ENCODE measurements at places on chromosomes 6 and 20.

DNA sequence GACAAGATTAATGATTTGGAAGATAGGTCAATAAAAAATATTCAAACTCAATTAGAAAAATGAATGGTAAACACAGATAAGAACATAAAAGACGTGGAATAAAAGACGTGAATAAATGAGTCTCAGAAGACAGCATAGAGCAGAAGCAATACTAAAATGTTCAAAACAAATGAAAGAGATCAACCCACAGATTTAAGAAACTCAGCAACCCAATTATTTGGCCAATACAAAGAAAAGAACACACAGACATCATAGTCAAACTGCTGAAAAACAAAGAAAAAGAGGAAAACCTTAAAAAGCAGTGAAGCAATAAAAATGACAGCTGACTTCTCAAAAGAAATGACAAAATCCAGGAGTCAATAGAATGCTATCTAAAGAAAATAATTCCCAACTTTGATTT is 14.9 kb downstream of the TTI1 start:
- H3K27me3 ChIP-seq = no peaks in the 10 kb centered on the region
- H3K4me1 ChIP-seq = no peaks in the 10 kb centered on the region
- peaks cover 61% of the 10 kb centered on the region for H3K36me3 ChIP-seq
- no peak for DNase-seq
- no peak overlapping the region for H3K27ac ChIP-seq

DNA sequence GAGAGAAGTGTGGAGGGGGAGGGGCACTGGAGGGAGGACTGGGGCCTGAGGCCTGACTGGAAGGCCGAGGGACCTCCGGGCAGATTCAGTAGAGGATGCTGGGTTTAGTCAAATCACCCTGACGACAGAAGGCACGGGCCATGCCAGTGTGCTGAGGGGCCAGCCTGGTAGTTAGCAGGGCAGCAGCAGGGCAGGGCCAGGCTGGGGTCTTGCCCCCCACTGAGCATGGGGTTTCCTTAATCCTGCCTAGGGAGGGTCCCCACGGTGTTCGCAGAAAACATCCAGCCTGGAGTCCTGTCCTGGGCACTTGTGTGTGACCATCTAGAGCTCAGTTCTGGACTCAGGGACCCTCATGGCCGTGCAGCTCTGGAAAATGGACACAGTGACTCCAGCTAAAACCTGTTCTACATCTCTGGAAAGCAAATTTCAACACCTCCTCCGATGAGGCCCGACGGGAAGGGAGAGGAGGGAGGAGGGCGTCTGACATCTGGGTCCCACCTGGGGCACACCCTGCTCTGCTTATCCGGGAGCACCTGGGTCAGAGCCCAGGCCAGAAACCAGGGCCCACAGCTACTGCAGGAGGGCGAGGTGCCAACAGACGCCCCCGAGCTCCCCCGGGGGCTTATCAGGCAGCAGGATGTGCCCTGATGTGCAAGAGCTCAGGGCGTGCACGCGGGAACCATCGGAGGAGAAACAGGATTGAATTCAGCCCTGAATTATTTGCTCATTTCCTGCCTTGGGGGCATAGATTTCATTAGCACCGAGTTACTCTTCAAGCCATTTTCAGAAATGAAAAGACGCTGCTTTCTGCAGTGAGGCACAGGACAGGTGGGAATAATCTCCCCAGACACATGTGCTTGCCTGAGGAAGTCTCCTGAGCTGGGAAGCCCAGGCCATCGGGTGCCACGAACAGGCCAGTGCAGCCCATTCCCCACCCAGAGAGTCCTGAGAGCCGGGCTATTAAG is 78.0 kb upstream of the MPC1 start:
- no peak overlapping the region for H3K27ac ChIP-seq
- H3K27me3 ChIP-seq = no peaks in the 10 kb centered on the region
- H3K36me3 ChIP-seq = peaks cover 4% of the 10 kb centered on the region
- DNase-seq = no peak

DNA sequence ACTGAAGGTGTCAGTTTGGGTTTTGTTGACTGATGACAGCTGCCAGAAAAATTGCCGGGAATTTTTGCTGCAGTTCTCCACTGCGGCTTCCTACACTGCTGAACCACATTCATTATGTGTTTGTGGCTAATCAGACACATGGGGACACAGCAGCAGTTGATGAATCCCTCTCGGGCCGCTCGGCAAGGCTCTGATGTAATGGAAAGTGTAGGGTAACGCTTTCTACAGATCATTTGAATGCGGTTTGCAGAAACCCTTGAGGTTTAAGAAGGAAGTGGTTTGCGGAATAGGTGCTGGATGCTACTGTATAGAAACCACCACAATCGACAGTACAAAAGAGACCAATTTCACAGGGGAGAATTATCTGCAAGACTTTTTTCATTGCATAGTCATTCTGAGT is 138.7 kb upstream of the SASH1 start:
- H3K36me3 ChIP-seq = peaks cover 5% of the 10 kb centered on the region
- peaks cover 72% of the 10 kb centered on the region for H3K27me3 ChIP-seq
- H3K27ac ChIP-seq = peak overlapping the region; percentile 82
- peak overlapping the region; percentile 48 for H3K4me3 ChIP-seq

DNA sequence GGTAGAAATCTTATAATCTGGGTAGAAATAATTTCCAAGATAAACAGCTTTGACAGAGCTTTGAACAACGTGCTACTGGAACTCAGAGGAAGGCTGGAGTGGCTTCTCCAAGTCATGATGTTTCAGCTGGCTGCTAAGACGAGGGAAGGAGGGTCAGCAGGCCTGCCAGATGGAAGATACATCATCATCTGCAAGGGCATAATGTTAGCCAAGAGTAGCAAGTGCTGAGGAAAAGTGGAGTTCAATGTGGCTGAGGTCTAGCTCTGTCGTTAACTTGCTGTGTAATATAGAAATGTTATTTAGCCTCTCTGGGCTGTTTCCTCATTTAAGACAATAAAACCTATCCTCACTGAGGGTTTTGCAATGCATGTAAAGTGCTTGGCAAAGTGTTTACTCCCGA is 35.1 kb downstream of the RGS17 start:
- DNase-seq = no peak
- peaks cover 3% of the 10 kb centered on the region for H3K27me3 ChIP-seq
- H3K4me1 ChIP-seq = no peaks in the 10 kb centered on the region
- no peak overlapping the region for H3K27ac ChIP-seq
- H3K4me3 ChIP-seq = no peak overlapping the region

- no peak overlapping the region for H3K27ac ChIP-seq
- no peaks in the 10 kb centered on the region for H3K4me1 ChIP-seq
- H3K27me3 ChIP-seq = no peaks in the 10 kb centered on the region
- no peaks in the 10 kb centered on the region for H3K36me3 ChIP-seq
These were observed 12.8 kb downstream of the KIAA0408 start for GRCh38 chr6:127446356-127446755.

GRCh38 chr20:1375515-1375914 is 17.3 kb downstream of the FKBP1A start:
- H3K27ac ChIP-seq = peak overlapping the region; percentile 37
- H3K4me1 ChIP-seq = peaks cover 88% of the 10 kb centered on the region
- no peak for DNase-seq
- H3K27me3 ChIP-seq = no peaks in the 10 kb centered on the region
- H3K4me3 ChIP-seq = no peak overlapping the region

DNA sequence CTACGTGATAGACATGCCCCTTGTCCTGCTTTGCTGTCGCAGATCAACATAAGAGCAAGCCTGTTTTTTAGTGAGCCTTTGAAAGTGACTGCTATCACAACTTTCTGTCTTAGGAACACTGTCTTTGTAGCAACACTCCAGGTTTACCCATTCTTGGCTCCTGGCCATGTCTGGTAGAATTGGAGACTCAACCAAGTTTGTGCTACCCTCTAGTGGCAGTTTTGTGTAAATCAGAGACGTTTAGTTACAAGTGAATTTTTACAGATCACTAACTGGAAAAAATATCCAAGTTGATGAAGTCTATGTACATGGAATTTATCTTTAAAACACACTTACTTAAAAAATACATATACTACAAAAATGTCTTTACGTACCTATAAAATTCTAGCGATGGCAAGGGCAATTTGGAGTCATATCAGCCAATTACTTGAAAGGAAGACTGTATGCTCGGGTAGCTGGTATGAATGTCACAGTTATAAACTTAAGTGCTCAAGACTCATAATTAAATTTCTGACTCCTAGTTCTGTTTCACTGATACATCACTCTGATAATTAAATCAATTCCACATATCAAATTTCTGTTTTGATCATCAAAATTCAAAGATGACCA is 101.4 kb downstream of the ADGB start:
- no peak overlapping the region for H3K27ac ChIP-seq
- peak; percentile 37 for DNase-seq
- no peaks in the 10 kb centered on the region for H3K36me3 ChIP-seq

DNA sequence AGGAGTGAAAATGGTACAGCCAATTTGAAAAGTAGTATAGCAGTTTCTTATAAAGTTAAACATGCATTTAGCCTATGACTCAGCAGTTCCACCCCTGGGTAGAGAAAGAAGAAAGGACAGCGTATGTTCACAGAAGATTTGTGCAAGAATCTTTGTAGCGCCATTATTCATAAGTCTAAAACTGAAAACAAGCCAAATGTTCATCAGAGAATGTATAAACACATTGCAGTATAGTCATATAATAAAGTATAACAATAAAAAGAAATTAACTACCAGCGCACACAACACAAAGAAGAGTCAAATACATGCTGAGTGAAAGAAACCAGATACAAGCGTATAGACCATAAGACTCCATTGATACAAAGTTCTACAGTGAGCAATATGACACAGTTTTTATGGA is 294.0 kb downstream of the SAMD5 start:
- H3K4me3 ChIP-seq = no peak overlapping the region
- H3K4me1 ChIP-seq = no peaks in the 10 kb centered on the region
- no peak for DNase-seq
- H3K27me3 ChIP-seq = no peaks in the 10 kb centered on the region

- H3K4me3 ChIP-seq = no peak overlapping the region
- no peak overlapping the region for H3K27ac ChIP-seq
- peaks cover 14% of the 10 kb centered on the region for H3K36me3 ChIP-seq
- peaks cover 21% of the 10 kb centered on the region for H3K27me3 ChIP-seq
These were observed 6.4 kb downstream of the HLA-DQB1 start for GRCh38 chr6:32659856-32660595.

DNA sequence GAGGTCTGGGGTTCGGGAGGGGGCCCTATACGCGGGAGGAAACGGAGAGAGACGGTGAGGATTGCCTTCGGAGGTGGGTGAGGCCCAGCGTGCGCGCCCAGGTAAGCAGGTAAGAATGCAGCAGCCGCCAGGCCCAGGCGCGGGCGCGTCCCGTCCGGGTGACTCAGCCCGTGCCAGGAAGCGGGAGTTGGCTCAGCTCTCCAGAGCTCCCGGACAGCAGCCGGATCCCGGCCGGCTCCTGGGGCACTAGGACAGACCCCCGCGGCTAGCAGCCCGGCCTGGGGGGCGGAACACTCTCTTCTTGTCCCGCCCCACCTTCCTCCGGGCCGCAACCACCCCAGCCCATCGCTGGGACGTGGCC is 1.5 kb upstream of the MDFI start:
- H3K4me1 ChIP-seq = peaks cover 6% of the 10 kb centered on the region
- no peak overlapping the region for H3K27ac ChIP-seq
- DNase-seq = no peak

DNA sequence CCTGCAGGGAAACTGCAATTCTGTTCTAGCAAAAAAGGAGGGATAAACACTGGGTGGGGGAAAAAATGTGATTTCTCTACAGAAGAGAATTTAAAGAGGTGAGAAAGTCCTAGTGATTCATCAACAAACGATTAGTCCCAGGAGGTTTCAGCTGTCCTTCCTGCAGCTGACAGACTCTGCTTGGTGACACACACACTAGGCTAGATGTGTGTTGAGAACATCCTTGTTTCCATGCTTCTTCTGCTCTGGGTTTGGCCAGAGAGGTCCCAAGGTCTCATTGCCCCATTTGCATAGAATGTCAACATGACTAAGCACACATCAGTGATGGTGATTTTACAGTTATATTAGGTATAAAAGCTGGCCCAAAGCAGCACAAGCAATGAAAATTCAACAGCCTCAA is 258.3 kb downstream of the NFATC2 start:
- no peaks in the 10 kb centered on the region for H3K36me3 ChIP-seq
- no peak for DNase-seq
- H3K4me3 ChIP-seq = no peak overlapping the region
- H3K4me1 ChIP-seq = no peaks in the 10 kb centered on the region

DNA sequence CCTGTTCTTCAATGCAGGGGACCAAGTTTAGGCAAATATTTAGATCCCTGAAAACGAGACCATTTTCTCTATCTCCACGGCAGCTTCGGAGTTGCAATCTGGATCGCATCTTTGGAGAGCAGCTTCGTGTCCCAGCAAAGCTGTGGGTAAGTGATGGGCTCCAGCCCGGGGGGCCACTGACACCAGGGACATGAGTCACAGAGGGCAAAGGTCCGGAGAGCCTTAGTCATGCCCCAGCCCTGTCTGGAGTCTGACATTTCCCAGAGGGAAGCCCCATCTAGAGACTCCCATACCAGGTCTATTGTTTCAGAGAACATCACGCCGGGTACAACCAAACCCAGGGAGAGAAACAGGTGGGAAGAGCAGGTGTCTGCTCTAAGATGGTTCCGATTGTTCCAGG is 95.9 kb downstream of the NFATC2 start:
- no peak for DNase-seq
- peak overlapping the region; percentile 49 for H3K27ac ChIP-seq
- peaks cover 29% of the 10 kb centered on the region for H3K4me1 ChIP-seq
- no peak overlapping the region for H3K4me3 ChIP-seq

DNA sequence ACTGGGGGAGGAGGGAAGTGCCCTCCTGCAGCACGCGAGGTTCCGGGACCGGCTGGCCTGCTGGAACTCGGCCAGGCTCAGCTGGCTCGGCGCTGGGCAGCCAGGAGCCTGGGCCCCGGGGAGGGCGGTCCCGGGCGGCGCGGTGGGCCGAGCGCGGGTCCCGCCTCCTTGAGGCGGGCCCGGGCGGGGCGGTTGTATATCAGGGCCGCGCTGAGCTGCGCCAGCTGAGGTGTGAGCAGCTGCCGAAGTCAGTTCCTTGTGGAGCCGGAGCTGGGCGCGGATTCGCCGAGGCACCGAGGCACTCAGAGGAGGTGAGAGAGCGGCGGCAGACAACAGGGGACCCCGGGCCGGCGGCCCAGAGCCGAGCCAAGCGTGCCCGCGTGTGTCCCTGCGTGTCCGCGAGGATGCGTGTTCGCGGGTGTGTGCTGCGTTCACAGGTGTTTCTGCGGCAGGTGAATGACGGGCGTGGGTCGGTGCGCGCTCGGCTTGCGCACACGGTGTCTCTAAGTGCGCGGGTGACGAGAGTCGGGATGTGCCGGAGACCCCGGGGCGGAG is at the start of gene CDKN1A:
TSS of gene CDKN1A (plus strand) at position 227 of the 555 bp plus-strand sequence. CDS start 5,388 bp downstream, outside the sequence.
- peaks cover 65% of the 10 kb centered on the region for H3K4me1 ChIP-seq
- DNase-seq = peak; percentile 84
- no peaks in the 10 kb centered on the region for H3K27me3 ChIP-seq

DNA sequence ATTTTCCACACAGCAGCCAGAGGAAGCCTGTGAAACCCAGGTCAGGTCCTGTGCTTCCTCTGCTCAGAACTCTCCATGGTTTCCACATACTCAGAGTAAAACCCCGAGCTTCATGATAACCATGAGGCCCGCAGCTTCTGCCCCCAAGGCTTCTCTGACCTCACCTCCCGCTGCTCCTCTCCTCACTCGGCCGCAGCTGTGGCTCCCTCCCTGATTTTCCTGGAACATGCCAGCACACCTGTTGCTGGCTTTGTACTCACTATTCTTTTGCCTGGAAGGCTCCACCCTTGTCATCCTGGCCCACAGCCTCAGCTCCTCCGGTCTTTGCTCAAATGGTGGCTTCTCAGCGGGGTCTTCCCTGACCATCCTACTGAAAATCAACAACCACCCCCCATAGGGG is 341.7 kb downstream of the PREX1 start:
- no peaks in the 10 kb centered on the region for H3K36me3 ChIP-seq
- H3K27ac ChIP-seq = no peak overlapping the region
- no peak overlapping the region for H3K4me3 ChIP-seq
- no peak for DNase-seq

GRCh38 chr6:108555399-108556052 is 5.2 kb upstream of the FOXO3 start:
- H3K4me1 ChIP-seq = peaks cover 14% of the 10 kb centered on the region
- H3K36me3 ChIP-seq = no peaks in the 10 kb centered on the region
- H3K4me3 ChIP-seq = no peak overlapping the region
- no peak for DNase-seq
- peaks cover 21% of the 10 kb centered on the region for H3K27me3 ChIP-seq

Data from activated CD8-positive, alpha-beta T cell treated with anti-CD3 and anti-CD28 coated beads, Interleukin-2, amount 10 ng/mL, durations not matched to agents 7 days and 5 days (primary cell).